Muscle of leg (tissue), 16 donors: ENCODE measurements at places on chromosomes 7 and 10.
A peak's percentile ranks its signal among the peaks of the same experiment; 100 is the strongest.

DNA sequence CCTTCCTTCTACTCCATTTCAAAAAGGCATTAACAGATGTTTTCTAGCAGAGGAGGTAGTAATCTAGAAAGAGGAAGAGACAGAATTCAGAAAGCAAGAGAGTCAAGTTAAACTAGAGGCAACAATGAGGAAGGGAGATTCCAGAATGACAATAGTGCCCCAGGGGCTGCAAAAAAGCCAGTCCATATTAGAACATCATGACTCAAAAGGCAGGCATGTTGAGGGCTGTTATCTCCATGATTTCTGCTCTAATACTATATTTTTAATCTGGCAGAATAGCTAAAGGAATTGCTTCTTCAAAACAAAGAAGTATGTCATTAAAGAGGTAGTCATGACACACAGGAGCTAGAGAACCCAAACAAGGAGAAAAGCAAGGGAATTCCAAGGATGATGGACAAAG is 599.6 kb downstream of the INHBA start:
- DNase-seq, result peak; percentile 7

DNA sequence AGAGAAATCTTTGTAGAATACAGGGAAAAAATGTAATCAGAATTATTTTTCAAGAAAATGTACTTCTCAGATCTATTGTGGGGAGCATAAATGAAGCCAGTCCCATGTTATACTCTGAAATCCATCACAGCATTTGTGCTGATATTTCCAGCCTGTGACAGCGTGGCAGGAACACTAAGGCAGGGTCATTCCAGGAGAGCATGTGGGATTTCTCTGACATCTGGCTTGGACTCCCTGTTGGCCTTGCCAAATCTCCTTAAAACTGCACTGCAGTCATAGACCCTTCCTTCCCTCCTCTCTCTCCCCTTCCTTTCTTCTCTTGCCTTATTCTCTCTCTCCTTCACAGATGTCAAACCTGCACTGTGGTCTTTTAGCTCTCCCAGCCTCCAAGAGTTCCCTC is 6.5 kb upstream of the TSPAN13 start:
- DNase-seq, result peak; percentile 63

DNA sequence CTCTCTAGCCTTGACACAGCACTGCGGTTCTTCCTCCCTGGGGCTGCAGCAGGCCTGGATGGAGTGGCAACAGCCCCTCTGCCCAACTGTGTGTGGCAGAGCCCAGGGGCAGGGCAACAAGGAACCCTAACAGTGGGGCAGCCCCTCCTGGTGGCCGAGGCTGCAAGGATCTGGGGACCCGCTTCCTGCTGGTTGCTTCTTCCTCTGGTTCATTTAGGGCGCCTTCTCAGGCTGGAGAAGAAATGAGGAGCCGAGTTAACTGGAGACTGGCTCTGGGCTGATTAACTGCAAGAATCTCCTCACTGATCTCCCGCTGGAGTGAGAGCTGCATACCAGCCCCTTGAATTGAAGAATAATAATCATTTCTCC is 80.1 kb upstream of the EMX2 start:
- DNase-seq, result no peak

- DNase-seq, result no peak
These were observed 392.0 kb downstream of the NRG3 start for GRCh38 chr10:82267014-82267413.

DNA sequence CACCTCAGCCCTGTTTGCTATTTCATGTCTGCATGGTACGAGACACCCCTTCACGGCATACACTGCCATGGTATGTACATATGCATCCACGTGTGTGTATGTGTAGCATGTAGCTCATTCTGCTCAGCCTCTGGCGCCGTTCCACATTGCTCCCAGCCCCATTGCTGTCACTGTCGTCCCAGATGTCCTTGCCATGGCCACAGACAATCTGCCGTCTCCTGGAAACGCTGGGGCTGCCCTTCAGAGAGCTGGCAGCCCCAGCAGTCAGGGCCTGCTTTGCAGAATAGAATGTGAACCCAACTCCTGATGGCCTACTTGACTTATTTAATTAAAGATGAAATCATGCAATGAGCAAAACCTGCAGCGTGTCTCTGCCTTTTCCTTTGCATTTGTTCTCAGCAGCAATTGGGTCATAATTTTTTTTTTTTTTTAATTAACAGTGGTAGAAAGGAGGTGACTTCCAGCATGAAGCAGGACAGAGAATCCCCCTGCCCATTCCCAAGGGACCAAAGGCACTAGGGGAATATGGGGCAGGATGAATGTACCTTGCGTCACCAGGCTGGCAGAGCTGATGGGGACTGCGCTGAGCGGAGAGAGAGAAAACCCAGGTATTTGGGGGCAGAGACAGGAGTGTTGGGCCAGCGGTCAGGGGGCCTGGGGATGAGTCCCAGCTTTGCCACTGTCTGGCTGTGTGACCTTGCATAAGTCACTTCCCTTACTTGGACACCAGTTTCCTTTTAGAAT is 49.2 kb downstream of the CHST3 start:
- no peak for DNase-seq

GRCh38 chr7:25391961-25392587 is 163.8 kb upstream of the NPVF start:
- DNase-seq, result no peak

DNA sequence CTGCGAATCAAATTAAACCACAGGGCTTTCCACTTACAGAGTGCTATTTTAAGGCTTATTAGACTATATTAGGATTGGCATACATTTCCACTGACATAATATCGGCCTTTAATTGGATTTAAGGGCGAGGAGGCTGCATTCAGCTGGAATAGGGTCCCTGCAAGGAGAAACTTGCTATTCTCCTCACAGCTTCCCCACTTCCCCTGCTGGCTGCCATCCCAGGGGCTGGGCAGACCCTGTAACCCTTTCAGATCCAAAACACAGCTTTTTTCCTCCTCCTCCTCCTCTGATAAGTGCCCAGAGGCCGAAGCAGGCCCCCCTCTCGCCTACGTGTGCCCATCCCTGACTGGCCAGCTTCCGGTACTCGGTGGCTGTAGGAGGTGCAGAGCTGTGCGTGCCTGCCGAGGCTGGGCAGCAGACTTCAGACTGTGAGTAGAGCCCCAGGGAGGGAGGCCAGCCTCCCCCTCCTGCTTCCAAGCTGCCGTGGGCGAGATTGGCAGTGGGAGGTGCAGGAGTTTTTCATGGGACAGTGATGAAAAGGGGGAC is 224.2 kb downstream of the PLXNA4 start:
- DNase-seq, result no peak
